ENCODE measurements at places on chromosomes 12 and 14.

DNA sequence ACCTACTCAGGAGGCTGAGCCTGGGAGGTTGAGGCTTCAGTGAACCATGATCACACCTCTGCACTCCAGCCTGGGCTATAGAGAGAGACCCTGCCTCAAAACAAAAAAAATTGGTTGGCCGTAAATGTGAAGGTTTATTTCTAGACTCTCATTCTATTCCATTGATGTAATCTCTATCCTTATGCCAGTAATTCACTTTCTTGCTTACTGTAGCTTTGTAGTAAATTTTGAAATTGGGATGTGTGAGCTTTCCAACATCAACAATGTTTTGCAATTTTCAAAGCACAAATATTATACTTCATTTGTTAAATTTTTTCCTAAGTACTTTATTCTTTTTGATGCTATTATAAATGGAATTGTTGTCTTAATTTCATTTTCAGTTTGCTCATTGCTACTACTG lies 24.6 kb downstream of the LIN52 start:
- DNase-seq, result no peak

- DNase-seq, result no peak
These were observed 1.4 kb upstream of the GLRX5 start for GRCh38 chr14:95533391-95533821.

DNA sequence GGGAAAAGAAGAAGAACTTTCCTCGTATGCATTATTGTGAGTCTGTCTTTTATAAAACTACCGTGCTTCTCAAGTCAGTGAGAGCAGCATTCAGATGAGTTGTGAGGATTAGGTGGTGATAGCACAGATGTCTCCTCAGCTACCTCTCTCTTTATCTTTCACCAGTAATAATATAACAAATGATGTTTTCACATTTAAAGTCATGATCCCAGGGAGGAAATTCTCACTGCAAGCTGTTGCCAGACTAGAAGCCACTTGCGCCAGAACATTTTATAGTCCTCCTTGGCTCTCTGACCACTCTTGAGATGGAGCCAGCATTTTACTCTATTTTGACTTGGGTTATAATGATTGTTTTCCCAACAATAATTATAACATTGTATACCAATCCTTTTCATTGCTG lies 443.1 kb downstream of the AEBP2 start:
- no peak for DNase-seq

DNA sequence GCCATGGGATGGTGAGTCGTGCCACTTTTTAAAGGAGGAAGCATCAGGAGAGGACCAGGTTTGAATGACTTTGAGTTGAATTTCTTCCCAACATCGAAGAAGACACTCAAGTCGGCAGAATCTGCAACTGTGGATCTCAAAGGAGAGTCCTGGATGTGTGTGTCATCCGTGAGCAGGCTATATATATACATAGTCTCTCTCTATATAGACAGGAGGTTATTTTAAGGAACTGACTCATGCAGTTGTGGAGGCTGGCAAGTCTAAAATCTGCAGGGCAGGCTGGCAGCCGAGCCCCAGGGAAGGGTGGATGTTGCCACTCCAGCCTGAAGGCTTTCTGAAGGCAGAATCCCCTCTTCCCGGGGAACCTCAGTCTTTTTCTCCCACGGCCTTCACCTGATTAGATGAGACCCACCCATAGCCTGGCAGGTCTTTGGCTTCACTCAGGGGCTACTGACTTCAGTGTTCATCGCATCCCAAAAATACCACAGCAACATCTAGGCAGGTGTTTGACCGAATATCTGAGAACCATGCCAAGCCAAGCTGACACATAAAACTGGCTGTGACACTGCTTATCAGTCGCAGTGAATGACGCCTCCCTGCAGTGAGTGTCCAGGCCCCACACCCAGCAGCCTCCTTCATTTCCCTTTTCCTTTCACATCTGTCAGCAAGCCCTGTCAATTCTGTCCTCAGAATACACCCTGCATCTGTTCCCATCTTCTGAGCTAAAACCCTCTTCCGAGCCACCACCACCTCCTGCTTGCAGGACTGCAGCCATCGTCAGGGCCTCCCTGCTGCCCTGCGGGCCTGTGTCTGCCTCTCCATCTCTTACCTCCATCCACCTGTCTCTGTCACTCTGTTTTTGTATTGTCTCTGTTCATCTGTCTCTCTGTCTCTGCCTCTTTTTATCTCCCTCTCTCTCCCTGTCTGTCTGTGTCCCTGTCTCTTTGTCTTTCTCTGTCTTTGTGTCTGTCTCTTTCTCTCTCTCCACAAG lies 54.0 kb downstream of the ZNF664 start:
- no peak for DNase-seq

GRCh38 chr12:98737322-98737712 lies 92.2 kb downstream of the APAF1 start:
- no peak for DNase-seq

- peak; percentile 78 for DNase-seq
These were observed 45.7 kb downstream of the TEAD4 start for GRCh38 chr12:3004655-3005565.

- DNase-seq, result peak; percentile 100
These were observed 60.0 kb downstream of the DDX51 start for GRCh38 chr12:132083941-132084620.

DNA sequence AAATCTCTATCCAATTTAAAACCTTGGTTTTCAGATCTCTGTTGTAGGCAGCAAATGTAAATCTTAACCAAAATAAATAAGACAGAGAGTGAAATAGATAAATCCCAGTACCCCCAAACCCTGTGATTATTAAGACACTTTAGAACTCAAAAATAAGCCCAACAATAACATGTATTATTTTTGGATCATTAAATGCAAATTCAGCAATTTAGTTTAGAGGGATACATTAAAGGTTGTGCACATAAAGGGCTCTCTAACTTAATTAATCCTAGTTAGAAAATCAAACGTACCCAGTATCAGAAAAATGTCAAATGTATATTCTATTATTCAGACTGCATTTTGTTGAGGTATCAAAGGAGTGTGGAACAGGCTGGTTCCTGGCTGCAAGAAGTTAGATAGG lies 416.8 kb downstream of the SLC16A7 start:
- DNase-seq, result no peak

DNA sequence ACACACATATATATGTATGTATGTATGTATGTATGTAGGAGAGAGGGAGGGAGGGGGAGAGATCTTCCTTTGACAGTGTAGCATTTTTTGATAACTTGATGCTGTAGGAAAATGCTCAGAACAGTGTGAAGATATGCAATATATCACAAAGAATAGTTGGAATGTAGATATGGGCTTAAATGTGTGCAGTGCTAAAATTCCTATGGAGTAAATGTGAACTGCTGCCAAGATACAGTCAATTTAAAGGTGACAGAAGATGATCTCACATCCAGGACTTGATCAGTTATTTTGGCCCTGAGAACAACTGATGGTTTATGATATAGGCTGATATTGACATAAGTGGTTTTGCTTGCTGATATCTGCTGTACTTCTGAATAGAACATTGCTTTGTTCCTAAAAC lies 84.2 kb downstream of the DAAM1 start:
- DNase-seq, result no peak

- DNase-seq, result no peak
These were observed 29.5 kb downstream of the NINJ2 start for GRCh38 chr12:633731-634130.
